ENCODE measurements at places on chromosomes 2 and 18.

GRCh38 chr2:18047213-18047611, 168.7 kb downstream of the KCNS3 start:
- no peak for DNase-seq

DNA sequence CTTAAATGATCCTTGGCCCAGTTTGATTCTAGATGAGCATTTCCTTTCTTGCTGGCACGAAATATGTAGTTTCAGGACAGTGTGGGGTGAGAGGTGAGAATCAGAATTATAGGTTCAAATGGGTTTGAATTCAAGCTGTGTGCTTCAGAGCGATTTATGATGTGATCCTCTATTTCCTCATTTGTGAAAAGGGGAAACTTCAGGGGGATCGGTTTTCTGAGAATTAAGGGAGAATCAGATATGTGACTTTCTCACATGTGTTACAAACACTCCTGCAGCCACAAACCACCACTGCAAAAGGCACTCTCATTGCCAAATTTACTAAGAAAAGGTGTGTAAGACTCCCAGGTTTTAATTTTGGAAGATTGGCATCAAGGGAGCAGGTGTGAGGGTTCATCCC, 24.4 kb downstream of the HK2 start:
- DNase-seq: no peak

DNA sequence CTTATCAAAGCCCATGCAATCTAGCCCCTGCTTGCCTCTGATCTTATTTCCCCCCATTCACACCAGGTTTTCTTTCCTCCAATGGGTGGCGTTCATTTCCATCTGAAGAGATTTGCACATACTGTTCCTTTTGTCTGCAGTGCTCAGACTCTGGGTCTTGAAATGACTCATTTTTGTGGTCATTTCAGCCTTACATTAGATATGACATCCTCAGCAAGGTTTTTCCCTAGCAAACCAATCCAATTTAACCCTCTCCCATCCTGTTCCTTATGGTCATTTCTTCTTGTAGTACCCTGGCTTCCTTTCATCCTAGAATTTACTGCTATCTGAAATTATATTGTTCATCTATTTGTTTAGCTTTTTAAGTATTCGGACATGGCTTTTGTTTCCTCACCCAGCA, 42.5 kb upstream of the SCN1A start:
- no peak for DNase-seq

- no peak for DNase-seq
Observed at GRCh38 chr2:166491461-166491860, 2.6 kb downstream of the SCN7A start.
